ENCODE measurements at places on chromosomes 3 and 15. TPM values are rescaled to one million over a fixed set of nuclear protein-coding genes. Genes with fewer than 3 reads are reported as not detected.

GRCh38 chr3:52313774-52314188 is 2.3 kb upstream of the DNAH1 start:
- DNase-seq: no peak

- no peak for DNase-seq
Measured at GRCh38 chr3:34256791-34257190, 458.4 kb downstream of the PDCD6IP start.

- no peak for DNase-seq
Measured at GRCh38 chr3:143480344-143480743, 360.8 kb downstream of the CHST2 start.

The COL6A6 gene
- total RNA-seq: not detected

The PLD1 gene
- 1.1 TPM for total RNA-seq

- no peak for DNase-seq
Measured at GRCh38 chr3:119506631-119507030, 8.3 kb downstream of the TIMMDC1 start.

DNA sequence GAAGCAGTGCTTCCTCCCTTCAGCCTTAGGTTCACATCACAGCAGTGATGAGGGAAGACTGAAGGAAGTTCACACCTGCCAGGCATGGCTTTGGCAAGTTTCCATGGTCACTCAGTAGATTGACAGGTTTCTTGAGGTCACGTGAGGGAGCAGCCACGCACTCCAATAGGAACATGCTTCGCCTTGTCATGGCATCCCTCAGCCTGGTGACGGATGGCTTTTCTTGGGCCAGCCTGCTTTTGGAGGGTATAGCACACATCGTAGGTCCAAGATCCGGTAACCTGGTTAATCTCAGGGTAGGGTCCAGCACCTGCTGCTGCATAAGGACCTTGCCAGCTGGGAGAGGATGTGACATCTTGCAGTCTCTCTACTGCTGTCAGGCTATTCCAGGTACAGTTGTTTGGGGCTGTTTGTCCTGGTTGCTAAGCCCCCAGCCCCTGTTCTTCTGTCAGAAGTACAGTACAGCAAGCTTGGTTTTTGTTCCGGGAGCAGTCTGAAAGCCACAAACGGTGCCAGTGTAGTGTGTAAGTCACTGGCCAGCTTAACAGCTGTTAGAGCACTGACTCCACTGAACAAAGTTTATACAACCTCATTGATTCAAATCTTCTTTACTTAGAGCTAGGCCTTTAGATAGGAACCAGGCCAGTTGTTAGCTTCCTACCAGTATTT is 42.3 kb downstream of the PSMD6 start:
- no peak for DNase-seq

DNA sequence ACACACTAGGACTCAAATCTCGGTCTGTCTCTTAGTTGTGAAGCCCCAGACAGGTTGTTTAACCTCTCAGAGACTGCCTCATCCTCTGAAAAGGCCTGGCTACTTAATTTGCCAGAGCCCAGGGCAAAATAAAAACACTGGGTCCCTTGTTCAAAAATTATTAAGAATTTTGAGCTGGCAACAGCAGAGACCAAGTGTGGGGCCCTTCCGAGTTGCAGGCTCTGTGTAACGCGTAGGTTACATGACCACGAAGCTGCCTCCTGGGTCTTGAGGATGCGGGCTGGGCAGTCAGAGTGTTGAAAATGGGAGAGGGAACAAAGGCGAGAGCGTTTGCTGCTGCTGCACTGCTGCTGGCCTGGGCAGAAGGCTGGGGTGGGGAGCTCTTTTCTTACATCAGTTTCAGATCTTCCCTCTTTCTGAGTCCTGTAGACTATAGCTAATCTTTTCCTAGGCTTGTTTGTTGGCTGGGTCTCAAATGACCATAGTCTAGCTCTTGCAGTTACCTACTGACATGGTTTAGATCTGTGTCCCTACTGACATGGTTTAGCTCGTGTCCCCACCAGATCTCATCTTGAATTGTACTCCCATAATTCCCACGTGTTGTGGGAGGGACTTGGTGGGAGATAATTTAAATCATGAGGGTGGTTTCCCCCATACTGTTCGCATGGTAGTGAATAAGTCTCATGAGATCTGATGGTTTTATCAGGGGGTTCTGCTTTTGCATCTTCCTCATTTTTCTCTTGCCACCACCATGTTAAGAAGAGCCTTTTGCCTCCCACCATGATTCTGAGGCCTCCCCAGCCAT is 49.9 kb downstream of the CLEC3B start:
- DNase-seq: no peak

The SNURF gene
- total RNA-seq: 10.3 TPM

The BFSP2 gene
- total RNA-seq: 0.42 TPM

- no peak for DNase-seq
Measured at GRCh38 chr3:127639173-127640041, 10.4 kb downstream of the PODXL2 start.

The CLDN11 gene
- not detected for total RNA-seq

- DNase-seq: no peak
Measured at GRCh38 chr15:68812597-68813431, 7.9 kb downstream of the ANP32A start.

DNA sequence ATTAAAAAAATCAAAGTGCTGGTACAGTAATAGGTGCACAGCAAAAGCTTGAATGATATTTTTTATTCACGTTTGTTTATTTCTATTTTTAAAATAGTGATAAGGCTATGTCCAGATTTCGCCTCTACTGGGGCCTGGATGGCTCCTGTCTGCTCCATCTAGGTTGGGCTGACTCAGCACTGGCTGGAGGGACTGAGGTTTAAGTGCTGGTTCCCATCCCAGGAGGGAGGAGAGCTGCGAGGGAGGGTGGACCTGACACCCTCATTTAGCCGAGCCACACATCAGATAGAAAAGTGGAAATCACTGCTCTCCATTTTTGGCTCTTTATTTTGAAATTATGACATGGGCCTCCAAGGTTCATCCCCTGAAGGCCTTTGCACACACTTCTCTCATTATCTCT is 95.4 kb upstream of the AGBL1 start:
- no peak for DNase-seq

- DNase-seq: no peak
Measured at GRCh38 chr15:42151141-42151561, 5.3 kb downstream of the PLA2G4F start.

GRCh38 chr15:79371591-79371990 is 60.5 kb upstream of the MINAR1 start:
- DNase-seq: no peak

GRCh38 chr3:150956376-150956775 is 16.2 kb downstream of the CLRN1 start:
- no peak for DNase-seq

- no peak for DNase-seq
Measured at GRCh38 chr3:170751083-170751898, 118.7 kb downstream of the RPL22L1 start.

GRCh38 chr3:80676866-80677265 is 909.1 kb upstream of the ROBO1 start:
- no peak for DNase-seq

The TXNRD3 gene
- 1.3 TPM for total RNA-seq

GRCh38 chr3:32246079-32246675 is 7.7 kb downstream of the CMTM8 start:
- no peak for DNase-seq

The UBA7 gene
- 187 TPM for total RNA-seq

The NME9 gene
- total RNA-seq: not detected

The CATSPER2 gene
- 6.0 TPM for total RNA-seq

DNA sequence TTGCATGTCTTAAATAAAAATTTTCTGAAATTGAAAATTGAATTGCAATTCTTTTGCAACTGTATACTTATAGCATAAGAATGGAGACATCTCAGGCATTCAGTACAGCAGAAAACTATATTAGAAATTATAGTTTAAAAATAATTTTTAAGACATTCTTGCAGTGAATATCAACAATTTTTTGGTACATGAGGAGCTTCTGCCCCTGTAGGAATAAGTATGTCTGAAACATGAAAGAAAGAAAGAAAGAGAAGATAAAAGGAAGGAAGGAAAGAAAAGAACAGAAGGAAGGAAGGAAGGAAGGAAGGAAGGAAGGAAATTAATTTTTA is 165.0 kb downstream of the GMNC start:
- DNase-seq: no peak

DNA sequence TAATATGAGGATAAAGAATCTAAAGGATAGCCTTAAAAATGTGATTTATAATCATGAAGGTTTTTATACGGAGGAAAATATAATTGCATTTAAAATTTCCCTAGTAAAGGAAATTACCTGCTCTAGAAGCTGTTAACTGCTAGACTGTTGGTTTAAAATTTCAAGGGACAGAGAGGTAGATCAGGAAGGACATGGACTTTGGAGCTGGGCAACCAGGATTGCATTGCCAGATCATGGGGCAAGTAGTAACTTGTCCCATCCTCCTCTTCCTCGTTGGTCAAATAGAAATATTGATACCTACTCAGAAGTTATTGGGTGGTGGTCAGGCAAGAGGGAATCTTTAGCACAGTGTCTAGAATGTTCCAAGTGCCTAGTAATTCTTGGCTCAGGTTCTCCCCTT is 525.1 kb downstream of the MFSD1 start:
- DNase-seq: no peak

The GABRR3 gene
- total RNA-seq: not detected

GRCh38 chr3:61562042-61562720 is 810 bp downstream of the PTPRG start:
- DNase-seq: no peak

- no peak for DNase-seq
Measured at GRCh38 chr3:53202331-53203015, 41.5 kb downstream of the PRKCD start.

The ELL3 gene
- total RNA-seq: 3.1 TPM

- DNase-seq: no peak
Measured at GRCh38 chr3:177979703-177980102, 556.5 kb upstream of the KCNMB2 start.

The KCTD6 gene
- 5.2 TPM for total RNA-seq

- no peak for DNase-seq
Measured at GRCh38 chr15:57451555-57451954, 75.2 kb downstream of the CGNL1 start.

DNA sequence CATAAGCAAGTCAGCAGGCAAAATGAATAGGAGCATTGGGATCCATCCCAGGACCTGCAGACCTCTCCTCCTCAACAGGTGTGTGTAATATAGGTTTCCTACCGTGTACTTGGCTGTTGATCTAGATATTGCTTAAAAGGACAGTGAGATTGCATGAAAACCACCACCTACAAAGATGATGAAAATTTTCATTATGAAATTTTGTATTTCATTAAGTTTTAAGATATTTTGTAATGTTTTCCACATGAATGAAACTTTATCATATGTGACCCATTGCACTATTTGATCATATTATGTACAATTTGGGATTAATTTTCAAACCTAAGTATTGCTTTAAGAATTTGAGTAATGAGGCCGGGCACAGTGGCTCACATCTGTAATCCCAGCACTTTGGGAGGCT is 94.3 kb upstream of the TRPM1 start:
- no peak for DNase-seq

The BBX gene
- 30.1 TPM for total RNA-seq

The CASR gene
- not detected for total RNA-seq

DNA sequence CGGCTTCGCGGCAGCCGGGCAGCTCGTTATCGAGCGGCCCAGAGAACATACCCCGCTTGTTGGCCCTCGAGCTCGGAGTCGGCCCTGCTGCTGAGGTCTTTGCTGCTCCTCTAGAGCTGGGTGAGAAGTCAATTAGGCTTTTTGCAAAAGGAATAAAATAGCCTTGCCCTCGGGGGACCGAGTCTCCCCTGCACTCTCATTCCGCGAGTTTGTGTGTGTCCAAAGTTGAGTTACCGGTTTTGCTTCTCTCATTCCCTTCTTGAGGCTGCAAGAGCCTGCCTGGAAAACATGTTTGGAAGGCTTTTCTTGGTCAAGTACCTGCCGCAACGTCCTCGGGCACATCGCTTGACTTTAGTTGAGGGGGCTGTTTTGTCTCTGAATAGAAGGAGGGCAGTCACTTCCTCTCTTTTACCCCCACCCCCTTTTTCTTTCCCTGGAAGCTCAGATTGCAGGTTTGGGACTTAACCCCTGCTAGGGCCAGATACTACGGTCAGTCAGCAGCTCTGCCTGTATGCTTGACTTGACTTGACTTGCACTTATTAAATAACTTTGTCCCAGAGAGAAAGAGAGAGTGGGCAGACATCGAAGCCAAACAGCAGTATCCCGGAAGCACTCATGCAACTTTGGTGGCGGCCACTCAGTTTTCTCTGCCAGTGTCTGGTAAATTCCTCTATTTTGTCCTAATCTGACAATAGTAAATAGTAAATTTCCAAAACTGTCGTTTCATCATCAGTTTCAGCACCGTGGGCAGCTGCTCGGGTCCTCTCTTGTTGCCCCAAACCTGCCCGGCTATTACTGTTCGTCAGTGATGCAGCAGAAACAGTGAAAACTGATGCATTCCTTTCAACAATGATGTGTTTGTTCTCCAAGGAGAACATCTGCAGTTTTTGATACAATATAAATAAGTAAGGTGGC is 609 bp downstream of the RNF13 start:
- DNase-seq: peak; percentile 38

GRCh38 chr3:46013316-46014094 is 13.8 kb downstream of the XCR1 start:
- DNase-seq: no peak

The ADAMTS17 gene
- total RNA-seq: 6.0 TPM

DNA sequence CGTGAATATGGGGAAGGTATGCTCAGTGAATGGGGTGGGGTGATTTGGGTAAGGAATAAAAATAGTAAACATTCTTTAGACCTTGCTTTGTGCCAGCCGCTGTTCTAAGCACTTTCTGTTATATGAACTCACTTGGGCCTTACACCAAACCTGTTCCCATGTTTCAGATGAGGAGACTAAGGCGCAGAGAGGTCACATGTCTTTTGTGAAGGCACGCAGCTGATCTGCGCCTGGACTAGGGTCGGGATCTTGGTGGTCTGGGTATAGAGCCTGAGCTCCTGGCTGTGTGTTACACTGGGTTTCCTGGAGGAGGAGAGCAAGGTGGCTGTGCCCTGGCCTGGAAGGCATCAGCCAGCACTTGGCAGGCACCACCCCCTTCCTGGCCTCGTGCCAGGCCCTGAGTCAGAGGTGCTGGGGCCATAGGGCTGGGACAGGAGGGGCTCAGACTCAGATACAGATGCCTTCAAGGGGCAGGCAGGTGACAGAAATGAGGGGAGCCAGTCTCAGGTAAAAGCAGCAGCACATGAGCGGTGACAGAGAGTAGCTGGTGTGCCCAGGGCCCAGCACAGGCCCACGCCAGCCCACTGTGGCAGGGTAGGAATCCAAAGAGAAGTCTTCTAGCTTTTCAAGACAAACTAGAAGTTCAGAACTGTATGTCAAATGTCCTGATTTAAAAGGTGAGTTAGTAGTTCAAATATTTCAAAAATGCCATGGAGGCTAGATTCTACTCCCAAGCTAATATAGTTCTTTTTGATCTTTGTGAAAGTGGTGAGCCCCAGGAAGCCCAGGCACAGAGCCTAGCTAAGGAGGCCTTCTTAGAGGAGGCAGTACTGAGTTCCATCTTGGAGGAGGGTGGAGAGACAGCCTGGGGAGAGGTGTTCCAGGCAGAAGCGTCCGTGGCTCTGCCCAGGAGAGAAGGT is 83.1 kb downstream of the DNAJB8 start:
- DNase-seq: no peak
